ENCODE measurements at places on chromosomes 5 and 9. TPM values are rescaled to one million over a fixed set of nuclear protein-coding genes. Genes with fewer than 3 reads are reported as not detected.

GRCh38 chr9:108443019-108443633 is 412.7 kb downstream of the ACTL7B start:
- no peak for DNase-seq

DNA sequence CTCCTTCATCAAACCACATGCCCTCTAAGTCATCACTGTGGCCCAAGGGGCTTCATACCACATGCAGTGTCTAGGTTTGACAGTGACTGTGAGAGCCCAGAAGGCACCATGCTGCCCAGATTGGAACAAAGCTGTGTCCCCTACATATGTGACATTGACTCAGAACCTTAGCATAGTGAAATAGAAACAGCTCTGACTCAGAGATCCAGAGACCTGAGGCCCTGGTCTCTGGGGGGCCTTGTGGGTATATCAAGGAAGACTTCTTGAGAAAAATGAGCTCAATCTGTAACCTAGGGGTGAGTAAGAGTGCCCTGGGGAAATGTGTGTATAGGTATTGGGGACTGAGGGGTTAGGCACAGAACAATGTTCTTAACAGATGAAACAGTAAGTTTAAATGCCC is 7.1 kb upstream of the ENTREP1 start:
- DNase-seq = no peak

DNA sequence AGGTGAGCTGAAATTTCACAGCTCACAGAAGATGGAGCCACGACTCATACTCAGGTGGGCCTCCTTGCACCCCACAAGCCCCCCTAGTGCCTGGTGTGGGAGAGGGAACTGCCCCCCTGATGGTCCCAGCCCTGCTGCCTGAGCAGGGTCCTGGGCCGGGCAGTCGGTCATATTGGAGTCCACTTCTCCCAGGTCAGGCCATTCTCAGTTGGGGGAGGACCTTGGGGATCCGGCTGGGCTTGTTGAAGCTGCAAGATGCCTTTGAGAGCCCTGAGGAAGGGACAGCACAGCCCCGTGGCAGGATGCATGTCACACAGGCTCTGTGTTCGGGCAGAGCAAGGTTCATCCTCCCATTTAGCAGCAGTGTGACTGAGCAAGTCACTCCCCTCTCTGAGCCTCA is 56.6 kb downstream of the ERGIC1 start:
- DNase-seq = no peak

The CATSPER3 gene
- 0.32 TPM for total RNA-seq

The NLN gene
- total RNA-seq = 15.1 TPM

GRCh38 chr5:142845954-142846398 is 75.8 kb downstream of the ARHGAP26 start:
- DNase-seq = no peak

- DNase-seq = peak; percentile 92
Measured at GRCh38 chr5:122493091-122494021, 181.3 kb downstream of the SNCAIP start.

- no peak for DNase-seq
Measured at GRCh38 chr5:67453111-67453905, 256.7 kb upstream of the CD180 start.

GRCh38 chr9:70035691-70036090 is 8.0 kb upstream of the MAMDC2 start:
- DNase-seq = no peak

- DNase-seq = no peak
Measured at GRCh38 chr5:147387109-147387508, 122.8 kb downstream of the DPYSL3 start.

The ADCY2 gene
- total RNA-seq = 0.40 TPM

DNA sequence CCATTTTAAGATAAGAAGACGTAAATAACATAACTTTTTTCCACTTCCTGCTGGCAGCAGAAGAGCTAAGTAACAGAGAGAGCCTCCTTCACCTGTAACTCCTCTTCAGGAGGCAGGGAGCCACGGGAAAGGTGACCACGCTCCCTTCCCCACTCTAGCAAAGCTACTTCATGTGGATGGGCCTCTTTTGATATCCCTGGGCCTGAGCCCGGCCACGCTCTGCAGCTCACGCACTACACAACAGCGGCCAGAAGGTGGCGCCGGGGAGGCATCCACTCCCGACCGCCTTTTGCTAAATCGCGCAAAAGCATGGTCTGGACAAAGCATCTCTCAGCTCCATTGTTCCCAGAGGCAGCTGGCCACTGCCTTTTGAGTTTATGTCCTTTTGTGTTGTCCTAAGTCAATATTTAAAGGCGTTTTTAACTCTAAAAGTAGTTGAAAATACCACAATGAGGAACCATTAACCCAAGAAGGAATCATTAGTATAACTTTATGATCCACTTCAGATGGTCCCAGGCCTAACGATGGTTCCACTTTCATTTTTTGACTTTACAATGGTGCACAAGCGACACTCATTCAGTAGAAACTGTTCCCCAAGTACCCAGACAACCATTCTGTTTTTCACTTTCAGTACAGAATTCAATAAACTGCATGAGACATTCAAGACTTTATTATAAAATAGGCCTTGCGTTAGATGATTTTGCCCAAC is 23.6 kb downstream of the CMBL start:
- peak; percentile 91 for DNase-seq

GRCh38 chr9:34636791-34637355 is 714 bp downstream of the SIGMAR1 start:
- no peak for DNase-seq

DNA sequence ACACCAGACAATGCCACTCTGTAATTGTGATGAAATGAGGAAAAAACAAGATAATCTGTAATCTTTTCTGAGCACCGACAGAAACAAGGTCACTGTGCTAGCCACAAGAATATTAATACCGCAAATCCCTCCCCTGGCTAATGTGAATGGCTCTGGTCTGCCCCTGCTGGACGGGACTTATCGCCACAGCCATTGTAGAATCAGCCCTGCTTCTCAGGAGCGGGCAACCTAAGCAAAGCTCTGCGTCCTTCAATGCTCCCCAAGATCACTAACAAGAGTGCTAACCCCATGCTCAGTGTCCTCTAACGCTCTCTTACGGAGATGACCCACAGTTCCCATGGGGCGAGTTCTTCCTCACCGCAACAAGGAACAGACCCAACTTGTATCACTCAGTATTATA is 42.7 kb downstream of the OR2V1 start:
- DNase-seq = no peak

- DNase-seq = no peak
Measured at GRCh38 chr5:4735261-4735660, 404.9 kb upstream of the ADAMTS16 start.

The NFX1 gene
- total RNA-seq = 26.2 TPM

DNA sequence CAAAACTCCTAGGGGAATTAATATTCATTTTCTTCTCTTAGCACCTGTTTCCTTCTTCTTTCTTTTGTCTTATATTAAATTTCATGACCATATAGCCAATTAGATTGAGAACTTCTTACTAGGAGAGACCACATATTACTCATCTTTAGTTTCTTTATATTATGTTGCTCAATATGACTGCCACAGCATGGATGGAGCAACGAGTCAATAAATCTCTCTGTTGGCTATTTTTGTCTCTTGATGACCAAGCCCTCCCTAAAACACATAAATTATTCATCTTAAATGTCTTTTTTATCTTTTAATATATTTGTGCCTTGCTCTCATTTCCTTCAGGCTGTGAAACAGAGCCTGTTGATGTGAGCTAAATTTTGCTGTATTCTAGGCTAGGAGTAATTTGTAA is 123.0 kb downstream of the ADAMTSL1 start:
- no peak for DNase-seq

GRCh38 chr9:98514841-98515240 is 193.9 kb downstream of the GABBR2 start:
- DNase-seq = no peak

The NR5A1 gene
- not detected for total RNA-seq

The PPP2R2B gene
- 0.19 TPM for total RNA-seq

The BTNL8 gene
- total RNA-seq = not detected

- DNase-seq = no peak
Measured at GRCh38 chr5:145084834-145085233, 750.3 kb downstream of the PRELID2 start.

DNA sequence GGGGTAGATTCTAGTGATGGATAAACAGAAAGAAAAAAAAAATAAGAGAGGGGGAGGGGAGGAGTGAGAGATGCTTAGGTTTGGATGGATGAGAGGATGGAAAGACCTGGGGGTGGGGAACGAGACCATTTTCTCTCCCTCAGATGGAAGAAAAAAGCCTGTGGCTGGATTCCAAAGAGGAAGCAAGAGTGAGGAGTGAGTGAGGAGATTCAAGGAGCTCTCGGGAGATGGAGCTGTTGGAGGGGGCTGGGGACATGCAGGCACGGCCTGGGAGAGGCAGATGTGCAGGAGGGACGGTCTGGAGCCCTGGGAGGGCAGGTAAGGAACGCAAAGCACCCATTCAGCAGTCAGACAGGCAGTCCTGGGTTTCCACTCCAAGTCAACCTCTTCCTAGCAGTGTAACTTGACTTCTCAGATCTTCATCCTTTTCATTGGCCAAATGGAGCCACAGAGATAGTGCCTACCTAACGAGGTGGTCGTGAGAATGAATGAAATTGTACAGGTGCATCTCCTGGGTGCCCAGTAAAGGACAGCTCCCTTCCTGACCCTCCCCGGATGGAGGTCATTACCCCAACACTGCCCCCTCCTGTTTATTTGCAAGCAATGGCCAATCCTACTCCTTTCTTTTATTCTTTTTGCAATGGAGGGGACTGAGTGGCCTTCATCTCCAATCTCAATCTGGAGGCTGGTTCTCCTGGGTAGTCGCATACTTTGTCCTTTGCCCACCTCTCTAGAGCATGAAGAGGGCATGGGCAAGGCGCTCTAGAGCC is 52.2 kb downstream of the PCDH1 start:
- DNase-seq = no peak

The HRCT1 gene
- 7.4 TPM for total RNA-seq

DNA sequence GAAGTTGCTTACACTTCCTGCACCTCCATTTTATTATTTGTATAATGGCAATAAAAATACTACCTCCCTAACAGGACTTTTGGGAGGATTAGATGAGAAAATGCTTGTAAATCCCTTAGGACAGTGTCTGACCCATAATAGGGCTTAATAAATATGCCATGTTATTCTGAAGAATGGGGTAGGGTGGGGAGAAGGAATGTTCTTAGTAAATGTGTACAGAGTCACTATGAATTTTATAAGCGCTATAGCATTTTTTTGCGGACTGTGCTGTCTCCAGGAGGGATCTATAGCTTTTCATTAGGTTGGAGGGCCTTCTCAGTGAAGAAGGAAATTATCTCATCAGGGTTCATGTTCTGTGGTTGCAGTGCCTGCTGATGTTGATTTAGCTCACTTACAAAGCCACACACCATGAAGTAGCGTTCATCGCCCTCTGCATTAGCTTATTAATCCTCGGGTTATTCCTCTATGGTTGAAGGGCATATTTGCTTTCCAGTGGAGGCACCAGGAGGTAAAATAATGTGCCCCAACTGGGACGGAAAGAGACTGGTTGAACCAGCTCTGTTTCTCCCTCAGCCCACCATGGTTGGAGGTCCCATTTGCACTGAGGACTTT is 497.1 kb downstream of the ARHGEF28 start:
- no peak for DNase-seq

Measured in Right ventricle myocardium superior (tissue), 1 donor.